Spinal cord (tissue), 10 donors: ENCODE measurements at places on chromosomes 12 and 14. TPM values are rescaled to one million over a fixed set of nuclear protein-coding genes. Genes with fewer than 3 reads are reported as not detected.
A peak's percentile ranks its signal among the peaks of the same experiment; 100 is the strongest.

DNA sequence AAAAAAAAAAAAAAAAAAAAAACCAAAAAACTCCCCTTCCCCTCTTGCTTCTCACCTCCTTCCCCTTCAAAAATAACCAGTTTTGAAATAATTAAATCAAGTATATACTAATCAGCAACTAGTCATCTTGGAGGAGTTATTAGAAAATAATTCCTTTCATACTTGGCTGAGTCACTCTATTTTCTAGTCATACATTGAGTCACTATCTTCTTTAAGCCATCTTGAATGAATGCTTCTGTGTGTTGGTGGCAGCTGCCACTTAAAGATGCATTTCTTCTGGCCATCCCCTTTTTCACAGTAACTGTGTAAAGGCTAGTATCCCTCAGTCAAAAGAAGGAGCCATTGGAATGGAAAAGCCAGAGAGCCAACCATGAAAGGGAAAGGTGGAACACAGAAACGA is 84.2 kb upstream of the TMEM263 start:
- DNase-seq = peak; percentile 18

PRH2 gene
- not detected for polyA plus RNA-seq

CLEC2B gene
- polyA plus RNA-seq = 0.90 TPM

DNA sequence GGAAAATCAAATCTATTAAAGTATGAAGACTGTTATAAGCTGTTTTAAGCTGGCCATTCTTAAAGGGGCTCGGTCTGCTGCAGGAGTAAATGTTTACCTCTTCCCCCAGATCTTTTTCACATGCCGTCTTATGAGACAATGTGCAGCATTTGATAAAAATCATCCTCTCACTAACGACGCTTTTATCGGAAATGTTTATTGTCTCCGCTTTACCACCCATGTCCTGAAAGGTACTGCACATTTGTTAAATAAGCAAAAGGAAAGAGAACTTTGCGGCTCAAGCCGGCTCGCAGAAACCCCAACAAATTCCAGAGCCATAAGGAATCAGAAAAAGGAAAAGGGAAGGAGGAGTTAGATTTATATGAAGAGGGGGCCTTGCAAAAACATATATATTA is 137.8 kb downstream of the HMGA2 start:
- DNase-seq = no peak

- peak; percentile 42 for DNase-seq
These were observed 456.9 kb downstream of the EGLN3 start for GRCh38 chr14:33493990-33494389.

DNA sequence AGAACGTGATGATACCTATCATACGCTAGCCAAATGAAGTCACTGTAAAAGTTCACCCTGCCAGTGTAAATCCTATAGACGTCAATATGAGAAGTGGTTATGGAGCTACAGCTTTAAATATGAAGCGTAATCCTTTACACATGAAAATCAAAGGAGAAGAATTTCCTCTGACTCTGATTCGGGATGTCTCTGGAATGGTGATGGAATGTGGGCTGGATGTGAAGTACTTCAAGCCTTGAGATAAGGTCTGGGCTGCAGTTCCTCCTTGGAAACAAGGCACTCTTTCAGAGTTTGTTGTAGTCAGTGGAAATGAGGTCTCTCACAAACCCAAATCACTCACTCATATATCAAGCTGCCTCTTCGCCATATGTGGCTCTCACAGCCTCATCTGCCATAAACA is 53.1 kb upstream of the NAP1L1 start:
- no peak for DNase-seq

CHGA gene
- 142 TPM for polyA plus RNA-seq

DNA sequence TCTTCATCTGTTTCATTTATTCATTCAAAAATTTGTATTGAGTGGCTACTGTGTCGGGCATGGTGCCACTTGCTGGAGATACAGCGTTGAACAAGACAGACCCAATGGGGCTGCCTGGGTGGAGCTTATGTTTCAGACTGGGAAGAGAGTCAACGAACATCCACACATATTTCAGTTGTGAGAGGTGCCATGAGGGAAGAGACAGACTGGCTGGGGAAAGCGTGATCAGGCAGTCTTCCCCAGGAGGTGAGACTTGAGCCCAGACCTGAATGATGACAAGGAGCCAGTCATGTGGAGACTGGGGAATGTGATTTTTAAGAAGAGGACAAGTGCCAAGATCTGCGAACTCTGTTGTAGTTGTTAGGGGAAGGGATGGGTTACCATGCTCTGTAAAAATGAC is 12.2 kb downstream of the BICD1 start:
- no peak for DNase-seq

TSHR gene
- polyA plus RNA-seq = 3.3 TPM

CCDC38 gene
- 0.67 TPM for polyA plus RNA-seq

SPTSSA gene
- polyA plus RNA-seq = 35.0 TPM

DNA sequence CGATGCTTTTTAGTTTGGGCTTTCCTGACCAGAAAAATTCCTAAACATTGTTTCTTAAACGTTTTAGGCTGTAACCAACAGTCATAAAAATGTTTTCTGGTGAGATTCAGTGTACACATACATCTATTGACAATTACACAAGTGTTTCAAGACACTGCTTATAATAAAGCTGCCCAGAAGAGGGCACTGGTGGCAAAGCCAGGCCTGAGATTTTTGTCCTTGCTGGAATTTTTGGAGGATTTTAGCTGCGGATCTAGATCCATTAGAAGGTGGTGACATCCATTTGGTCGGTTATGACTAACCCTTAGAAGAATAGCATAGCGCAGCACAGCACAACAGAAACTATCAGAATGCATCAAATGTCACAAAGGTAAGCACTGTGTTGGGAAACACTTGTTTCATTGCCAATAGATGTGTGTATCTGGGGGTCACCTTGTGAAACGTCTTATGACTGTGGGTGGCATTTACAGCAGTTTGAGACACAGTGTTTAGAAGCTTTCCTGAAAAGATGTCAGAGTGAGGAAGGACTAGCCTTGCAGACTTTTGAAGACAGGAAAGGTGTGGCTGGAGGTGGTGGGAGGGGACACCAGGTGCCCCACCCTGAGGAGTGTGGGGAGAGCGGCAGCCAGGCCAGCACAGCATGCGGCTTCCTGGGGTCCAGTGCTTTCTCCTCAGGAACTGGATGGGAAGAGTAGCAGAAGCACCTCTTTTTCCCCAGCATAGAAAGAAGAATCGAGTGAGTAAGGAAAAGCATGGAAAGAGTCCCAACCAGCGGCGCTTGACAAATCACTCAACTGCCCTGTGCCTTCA is 54.7 kb upstream of the FKBP4 start:
- peak; percentile 90 for DNase-seq

DNA sequence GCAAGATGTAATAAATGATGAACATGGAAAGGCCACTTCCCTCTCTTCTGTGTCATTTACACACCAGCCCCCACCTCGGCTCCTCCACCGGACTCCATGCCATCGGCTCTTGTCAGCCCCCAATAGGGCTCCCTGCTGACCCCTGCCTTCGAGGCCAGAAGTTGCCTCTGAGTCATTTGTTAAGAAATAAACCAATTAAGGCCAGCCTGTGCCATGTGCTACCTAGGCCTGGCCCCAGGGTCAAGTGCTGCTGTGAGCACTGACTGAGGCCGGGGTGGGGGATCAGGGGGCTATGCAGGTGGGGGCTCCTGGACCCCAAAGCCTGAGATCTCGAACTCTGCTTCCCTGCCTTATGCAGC is 53.2 kb downstream of the TESC start:
- DNase-seq = no peak

GRCh38 chr12:44960423-44960822 is 84.3 kb upstream of the NELL2 start:
- DNase-seq = no peak
